Smooth muscle cell of the brain vasculature (primary cell): ENCODE measurements at places on chromosomes 7 and 10.

- DNase-seq = no peak
Observed at GRCh38 chr10:28840971-28841370, 163.7 kb downstream of the BAMBI start.

DNA sequence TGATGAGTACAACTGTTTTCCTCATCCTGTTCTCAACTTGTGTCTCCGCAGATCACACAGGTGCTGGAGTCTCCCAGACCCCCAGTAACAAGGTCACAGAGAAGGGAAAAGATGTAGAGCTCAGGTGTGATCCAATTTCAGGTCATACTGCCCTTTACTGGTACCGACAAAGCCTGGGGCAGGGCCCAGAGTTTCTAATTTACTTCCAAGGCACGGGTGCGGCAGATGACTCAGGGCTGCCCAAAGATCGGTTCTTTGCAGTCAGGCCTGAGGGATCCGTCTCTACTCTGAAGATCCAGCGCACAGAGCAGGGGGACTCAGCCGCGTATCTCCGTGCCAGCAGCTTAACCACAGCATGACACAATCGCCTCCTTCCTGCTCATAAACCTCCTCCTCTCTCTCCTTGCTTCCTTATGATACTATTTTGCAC, 126.7 kb upstream of the PRSS58 start:
- no peak for DNase-seq

- no peak for DNase-seq
Observed at GRCh38 chr7:85342781-85343180, 155.9 kb upstream of the SEMA3D start.

- no peak for DNase-seq
Observed at GRCh38 chr7:114818501-114818900, 103.4 kb upstream of the MDFIC start.

- DNase-seq = no peak
Observed at GRCh38 chr7:151080067-151080521, 515 bp downstream of the FASTK start.

DNA sequence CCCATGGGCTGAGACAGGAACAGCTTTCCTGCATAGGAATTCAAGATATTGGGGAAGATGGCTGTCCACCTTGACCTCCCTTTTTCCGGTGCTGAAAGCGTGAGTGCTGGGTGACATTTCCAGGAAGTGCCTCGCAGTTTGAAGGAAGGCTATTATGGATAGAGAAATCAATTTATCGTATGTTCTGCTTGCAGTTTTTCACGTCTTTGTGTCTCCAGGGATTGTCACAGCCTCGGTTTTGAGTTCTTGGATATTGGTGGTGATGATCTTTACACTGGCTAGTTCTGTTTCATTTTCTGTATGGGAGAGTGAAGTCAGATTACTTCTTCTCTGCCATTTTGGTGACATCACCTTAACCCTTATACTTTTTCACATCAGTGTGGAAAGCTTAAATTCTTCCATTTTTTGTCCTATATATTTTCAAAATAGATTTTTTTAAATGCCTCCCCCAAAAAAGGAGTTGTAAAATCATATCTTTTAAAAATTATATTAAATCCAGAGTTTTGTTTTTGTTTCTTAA, 102.5 kb upstream of the APBB1IP start:
- DNase-seq = no peak

GRCh38 chr7:22607180-22607579, 107.2 kb upstream of the STEAP1B start:
- no peak for DNase-seq

DNA sequence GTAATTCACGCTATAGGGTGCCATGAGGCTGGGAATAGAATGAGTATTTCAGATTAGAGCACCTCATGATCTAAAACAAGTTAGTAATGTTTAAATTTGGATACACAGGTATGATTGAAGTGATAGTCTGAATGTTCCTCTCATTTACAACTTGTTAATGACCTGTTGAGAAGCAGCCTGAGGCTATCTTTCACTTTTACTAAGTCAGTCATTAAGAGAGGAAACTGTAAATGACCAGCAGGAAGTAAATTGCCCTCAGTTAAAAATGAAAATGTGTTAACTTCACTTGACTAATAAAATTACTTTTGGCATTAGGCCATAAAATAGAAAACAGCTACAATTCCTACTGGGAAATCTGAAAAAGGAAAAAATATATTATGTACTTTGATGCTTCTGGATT, 1042.0 kb downstream of the DNAJB9 start:
- no peak for DNase-seq
